Type B pancreatic cell (in vitro differentiated cells): ENCODE measurements at places on chromosomes 16 and 17.

DNA sequence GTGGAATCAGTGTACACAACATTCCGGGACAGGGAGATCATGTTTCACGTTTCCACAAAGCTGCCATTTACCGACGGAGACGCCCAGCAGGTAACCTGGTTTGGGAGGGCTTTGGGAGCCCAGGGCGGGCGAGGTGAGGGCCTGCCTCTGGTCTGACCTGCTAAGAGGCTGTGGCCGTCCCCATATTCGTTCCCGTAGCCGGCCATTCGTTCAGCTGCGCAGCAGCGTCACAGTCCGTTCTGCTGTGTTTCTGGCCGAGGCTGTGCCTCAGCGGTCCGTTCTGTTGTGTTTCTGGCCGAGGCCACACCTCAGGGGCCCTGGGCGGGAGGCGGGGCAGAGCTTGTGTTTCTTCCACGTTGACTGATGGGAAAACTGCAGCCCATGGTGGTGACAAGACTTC lies 68.0 kb downstream of the OR1D5 start:
- no peak for DNase-seq

- DNase-seq: no peak
Observed at GRCh38 chr16:77430360-77430759, 4.5 kb downstream of the ADAMTS18 start.

DNA sequence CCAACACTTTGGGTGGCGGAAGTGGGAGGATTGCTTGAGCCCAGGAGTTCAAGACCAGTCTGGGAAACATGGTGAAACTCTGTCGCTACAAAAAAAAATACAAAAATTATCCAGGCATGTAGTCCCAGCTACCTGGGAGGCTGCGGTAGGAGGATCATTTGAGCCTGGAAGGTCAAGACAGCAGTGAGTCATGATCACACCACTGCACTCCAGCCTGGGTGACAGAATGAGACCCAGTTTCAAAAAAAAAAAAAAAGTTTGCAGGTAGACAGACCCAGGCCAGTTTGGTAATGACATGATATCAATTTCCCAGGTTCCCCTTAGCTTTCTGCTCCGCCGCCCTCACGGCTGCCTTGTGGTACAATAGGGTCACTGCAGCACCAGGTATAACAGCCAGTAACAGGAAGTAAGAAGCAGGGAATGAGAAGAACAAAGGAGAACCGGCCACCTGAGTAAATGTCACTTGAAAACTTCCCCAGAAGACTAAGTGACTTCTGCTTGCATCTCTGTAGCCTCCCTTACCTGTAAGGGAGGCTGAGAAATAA lies 201.2 kb upstream of the HSBP1 start:
- DNase-seq: peak; percentile 34

- DNase-seq: peak; percentile 52
Observed at GRCh38 chr17:8912084-8912981, 44.9 kb upstream of the PIK3R6 start.

DNA sequence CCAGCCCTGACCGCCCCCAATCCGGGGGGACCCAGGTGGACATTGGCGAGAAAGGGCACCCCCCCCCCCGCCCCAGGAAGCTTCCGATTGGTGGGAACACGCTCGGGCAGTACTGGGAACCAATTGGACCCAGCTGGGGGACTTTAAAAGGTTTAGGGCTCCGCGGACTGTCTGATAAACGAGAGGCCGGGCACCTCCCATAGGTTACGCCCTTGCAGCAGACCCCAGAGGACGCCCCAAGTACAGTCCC lies 245 bp downstream of the TMEM256 start:
- no peak for DNase-seq

GRCh38 chr17:27593857-27594255 lies 37.1 kb upstream of the LGALS9 start:
- no peak for DNase-seq

GRCh38 chr17:41396996-41397660 lies at the start of gene KRT31:
Gene KRT31 (minus strand): TSS chr17:41397608. CDS start chr17:41397539, 69 bp downstream.
- DNase-seq: no peak

- DNase-seq: no peak
Observed at GRCh38 chr17:81067391-81067811, 32.5 kb downstream of the BAIAP2 start.

DNA sequence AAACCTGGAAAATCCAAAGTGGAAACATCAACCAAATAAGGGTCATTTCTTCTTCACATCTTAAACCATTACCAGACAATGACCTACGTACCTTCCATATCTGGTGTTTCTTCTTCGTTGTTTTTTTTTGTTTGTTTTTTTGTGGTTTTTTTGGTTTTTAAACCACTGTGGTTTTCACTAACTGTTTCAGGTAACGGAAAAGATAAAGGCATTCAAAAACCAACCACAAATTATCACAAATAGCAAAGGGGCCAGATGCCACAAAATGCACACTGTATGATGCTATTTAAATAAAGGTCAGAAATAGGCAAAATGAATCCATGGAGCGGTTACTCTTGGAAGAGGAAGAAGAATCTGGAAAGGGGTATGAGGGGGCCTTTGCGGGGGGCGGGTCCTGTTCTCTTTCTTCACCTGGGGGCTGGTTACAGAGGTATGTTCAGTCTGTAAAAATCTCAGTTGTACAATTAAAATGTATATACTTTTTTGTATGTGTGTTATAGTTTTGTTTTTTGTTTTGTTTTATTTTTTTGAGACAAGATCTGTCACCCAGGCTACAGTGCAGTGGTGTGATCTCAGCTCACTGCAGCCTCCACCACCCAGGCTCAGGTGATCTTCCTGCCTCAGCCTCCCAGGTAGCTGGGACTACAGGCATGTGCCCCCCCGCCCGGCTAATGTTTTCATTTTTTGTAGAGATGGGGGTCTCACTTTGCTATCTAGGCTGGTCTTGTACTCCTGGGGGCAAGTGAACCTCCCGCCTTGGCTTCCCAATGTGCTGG lies 29.6 kb downstream of the LITAF start:
- no peak for DNase-seq

DNA sequence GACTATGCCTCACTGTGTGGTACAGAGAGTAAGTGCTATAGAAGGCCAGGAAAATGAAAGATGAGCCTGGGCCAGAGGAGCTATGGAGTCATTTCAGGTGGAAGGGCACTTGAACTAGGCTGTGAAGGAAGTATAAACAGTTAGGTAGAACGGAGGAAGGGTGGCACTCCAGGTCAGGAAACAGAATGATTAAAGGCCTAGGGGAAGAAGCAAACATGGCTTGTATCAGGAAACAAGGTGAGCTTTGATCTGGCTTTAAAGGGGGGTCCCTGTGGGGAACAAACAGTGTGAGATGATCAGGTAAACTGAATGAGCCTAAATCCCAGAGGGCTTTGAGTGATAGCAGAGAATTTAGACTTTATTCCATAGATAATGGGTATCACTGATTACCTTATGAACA lies 16.9 kb downstream of the MAP3K3 start:
- no peak for DNase-seq

- DNase-seq: no peak
Observed at GRCh38 chr16:11258553-11259492, 2.8 kb upstream of the SOCS1 start.

- DNase-seq: no peak
Observed at GRCh38 chr17:18323007-18323406, 7.9 kb downstream of the SMCR8 start.

GRCh38 chr16:89149386-89149785 lies 22.2 kb upstream of the CDH15 start:
- no peak for DNase-seq
